ENCODE measurements at places on chromosomes 16 and 17. TPM values are rescaled to one million over a fixed set of nuclear protein-coding genes. Genes with fewer than 3 reads are reported as not detected.

BCL7C gene
- total RNA-seq, result 21.1 TPM

GRCh38 chr16:17949982-17950250 lies 386.6 kb downstream of the NPIPA8 start:
- H3K4me3 ChIP-seq, result no peak overlapping the region
- no peaks in the 10 kb centered on the region for H3K4me1 ChIP-seq
- no peak for DNase-seq
- H3K27ac ChIP-seq, result no peak overlapping the region
- no peaks in the 10 kb centered on the region for H3K27me3 ChIP-seq
- H3K36me3 ChIP-seq, result no peaks in the 10 kb centered on the region

DNA sequence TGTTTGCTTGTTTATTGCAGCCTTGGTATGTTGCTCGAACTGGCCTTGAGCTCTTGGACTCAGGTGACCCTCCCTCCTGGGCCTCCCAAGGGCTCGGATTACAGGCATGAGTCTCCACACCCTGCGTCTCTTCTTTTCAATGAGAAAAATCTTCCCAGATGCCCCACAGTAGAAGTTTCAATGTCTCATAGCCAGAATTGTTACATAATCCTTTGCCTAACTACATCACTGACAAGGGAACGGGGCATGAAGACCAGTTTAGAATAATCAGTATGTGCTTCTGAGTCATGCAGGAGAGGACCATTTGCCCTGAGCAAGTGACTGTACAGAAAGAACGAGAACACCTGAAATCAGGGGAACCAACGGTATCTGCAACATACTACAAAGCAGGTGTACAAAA lies 61.9 kb upstream of the RBBP6 start:
- H3K27me3 ChIP-seq, result no peaks in the 10 kb centered on the region
- no peak overlapping the region for H3K27ac ChIP-seq
- H3K36me3 ChIP-seq, result no peaks in the 10 kb centered on the region
- no peak for DNase-seq
- H3K4me3 ChIP-seq, result no peak overlapping the region
- H3K4me1 ChIP-seq, result no peaks in the 10 kb centered on the region

DNA sequence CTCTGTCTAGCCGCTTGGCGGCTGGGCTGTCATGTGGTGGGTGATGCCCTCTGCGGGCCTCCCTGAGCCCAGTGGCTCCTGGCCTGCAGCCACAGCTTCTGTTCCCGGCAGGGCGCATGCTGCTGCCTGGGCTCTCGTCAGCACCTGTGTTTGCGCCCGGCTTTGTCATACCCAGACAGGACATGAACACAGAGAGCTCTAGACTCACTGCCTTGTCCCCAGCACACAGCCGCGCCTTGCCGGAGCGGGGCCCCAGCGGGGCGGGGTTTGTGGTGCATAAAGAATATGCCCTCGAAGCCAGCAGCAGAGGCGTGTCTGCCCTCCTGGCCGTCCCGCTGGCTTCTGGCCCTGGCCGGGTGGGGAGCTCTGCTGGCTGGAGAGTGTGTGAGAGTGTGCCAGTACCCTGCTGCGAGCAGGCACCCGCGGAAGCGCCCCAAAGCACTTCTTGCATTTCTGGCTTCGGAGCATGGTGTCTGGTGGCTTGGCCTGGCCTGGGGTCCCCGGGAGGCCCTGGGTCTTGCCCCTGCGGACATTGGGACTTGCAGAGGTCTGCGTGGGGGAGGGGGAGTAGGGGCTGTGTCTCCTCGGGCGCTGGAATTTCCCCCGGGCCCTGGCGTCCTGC lies 14.4 kb downstream of the ASPSCR1 start:
- H3K36me3 ChIP-seq, result peaks cover under 1% of the 10 kb centered on the region
- H3K4me3 ChIP-seq, result peak overlapping the region; percentile 27
- DNase-seq, result peak; percentile 66
- no peaks in the 10 kb centered on the region for H3K27me3 ChIP-seq

TBC1D3G gene
- not detected for total RNA-seq

CLDN6 gene
- total RNA-seq, result not detected

DNA sequence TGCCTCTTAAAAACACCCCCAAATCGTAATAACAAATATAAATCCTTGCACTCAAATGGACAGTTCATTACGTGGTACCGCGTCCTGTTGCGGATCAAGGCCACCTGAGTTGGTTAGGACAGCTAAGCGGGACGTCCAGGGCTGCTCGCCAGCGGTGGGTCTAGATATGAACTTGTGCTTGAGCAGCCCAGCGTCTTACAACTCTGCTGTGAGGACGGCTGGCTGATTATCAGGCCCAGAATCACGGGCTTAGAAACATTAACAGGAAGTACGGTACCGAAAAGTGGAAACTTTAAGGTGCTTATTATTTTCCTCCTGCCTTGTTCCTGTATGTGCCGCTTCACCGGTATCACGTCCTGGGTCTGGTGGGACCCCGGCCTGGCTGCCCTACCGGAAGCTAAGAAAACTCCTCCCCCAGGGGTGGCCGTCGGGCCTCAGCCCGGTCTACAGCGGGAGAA lies 832 bp upstream of the SRRM2 start:
- H3K27me3 ChIP-seq, result no peaks in the 10 kb centered on the region
- peaks cover 37% of the 10 kb centered on the region for H3K4me1 ChIP-seq
- no peak for DNase-seq

DNA sequence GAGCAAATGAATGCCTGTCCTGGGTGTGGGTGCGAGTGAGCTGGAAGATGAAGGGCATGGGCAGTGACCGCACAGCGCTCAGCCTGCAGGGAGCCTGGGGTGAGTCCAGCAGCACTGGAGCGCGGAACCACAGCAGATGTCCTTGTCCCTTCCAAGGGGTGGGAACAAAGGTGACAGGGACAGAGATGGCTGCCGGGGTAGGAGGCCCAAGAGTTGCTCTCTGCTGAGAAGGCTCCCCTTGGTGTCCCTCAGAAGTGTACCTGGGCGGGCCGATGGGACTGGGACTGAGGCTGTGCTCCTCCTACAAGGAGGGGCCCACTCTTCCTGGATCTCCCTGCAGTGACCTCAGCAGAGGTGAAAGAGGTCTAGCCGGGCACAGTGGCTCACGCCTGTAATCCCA lies 7.6 kb upstream of the PGAP6 start:
- peaks cover 18% of the 10 kb centered on the region for H3K4me1 ChIP-seq
- H3K36me3 ChIP-seq, result no peaks in the 10 kb centered on the region
- H3K4me3 ChIP-seq, result no peak overlapping the region
- H3K27me3 ChIP-seq, result no peaks in the 10 kb centered on the region
- no peak overlapping the region for H3K27ac ChIP-seq
- DNase-seq, result no peak

CHST5 gene
- total RNA-seq, result not detected

FZD2 gene
- 4.0 TPM for total RNA-seq

Measured in right atrium auricular region (tissue), 2 donors.